ENCODE measurements at places on chromosomes 4 and X.
A peak's percentile ranks its signal among the peaks of the same experiment; 100 is the strongest.

DNA sequence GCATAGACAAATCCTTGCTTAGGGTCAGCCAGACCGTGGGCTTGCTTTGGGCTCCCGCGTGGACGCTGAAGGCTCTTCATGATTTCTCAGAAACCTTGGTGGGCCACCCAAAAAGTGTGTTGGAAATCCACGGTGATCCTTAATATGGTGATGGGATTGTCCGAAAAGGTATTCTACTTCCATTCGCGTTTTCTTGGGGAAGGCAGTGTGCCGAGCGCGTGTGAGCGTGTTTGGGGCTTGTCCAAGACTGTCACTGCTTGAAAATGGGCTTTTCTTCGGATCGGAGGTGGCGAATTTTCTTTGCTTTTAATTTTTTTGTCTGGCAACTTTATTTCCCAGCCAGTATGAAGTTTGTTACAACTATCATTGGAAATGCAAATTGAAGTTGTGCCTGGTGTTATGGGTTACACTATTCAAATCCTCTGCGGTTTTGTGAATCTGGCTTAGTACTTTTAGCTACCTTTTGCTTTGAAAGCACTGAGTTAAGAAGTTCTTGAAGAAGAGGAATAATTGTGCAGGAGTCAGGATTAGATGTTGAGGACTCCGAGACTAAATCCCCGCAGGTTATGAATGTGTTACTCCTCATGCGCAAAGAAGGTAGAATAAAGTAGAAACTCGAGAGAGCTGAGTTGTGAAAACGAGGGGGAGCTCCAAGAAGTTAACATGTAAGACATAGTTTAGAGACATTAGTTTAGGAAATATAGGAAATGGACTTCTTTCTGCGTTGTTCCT is 3.2 kb downstream of the SPRY1 start:
- peak; percentile 49 for DNase-seq

GRCh38 chr4:99394896-99395295 is 40.2 kb downstream of the ADH7 start:
- DNase-seq, result no peak

GRCh38 chr4:31620476-31620875 is 900.3 kb downstream of the PCDH7 start:
- no peak for DNase-seq

GRCh38 chr4:173520921-173521466 is 9.0 kb downstream of the HAND2 start:
- no peak for DNase-seq

DNA sequence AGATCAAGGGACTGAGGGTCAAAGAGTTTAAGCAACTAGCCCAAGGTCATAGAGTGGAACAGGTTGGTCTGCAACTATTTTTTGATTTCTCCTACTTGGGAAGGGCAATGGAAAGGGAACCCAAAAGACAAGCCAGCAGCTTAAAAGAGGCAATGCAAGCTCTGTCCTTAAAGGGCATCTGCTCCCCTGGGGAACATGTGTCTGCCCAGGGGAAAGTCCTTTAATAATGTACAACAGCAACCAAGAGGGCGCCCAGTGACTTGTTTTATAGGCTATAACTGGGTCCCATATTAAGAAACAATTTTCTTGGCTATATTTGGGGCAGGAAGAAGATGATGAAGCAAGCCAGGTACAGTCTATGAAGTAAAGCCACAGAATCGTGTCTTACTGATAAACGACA is 54.7 kb upstream of the RBM47 start:
- DNase-seq, result no peak

DNA sequence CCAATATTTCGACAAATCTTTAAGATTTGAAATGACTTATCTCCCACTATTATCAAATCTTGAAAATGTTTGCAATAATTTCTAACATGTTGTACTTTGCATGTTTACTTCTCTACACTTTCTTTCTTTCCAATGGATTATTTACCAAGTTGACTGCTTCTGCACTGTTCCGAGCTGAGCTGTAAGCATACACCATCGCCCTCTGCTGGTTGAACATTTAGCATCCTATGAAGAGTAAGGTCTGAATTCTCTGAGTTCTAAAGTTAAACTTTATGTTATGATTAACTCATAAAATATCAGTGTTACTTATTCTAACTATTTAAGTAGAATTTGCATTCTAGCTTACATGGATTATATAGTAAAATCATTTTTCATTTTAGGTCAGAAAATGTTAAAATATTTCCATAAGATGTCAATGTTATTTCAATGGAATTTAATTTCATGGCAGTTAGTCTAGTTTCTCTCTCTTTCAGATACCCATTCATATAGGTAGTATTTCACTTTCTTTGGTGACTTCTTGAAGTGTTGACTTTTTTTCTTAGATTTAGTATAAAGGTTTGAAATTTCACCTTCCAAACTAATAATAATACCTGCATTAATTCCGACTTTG is 137.4 kb downstream of the DKK2 start:
- no peak for DNase-seq

GRCh38 chrX:35680940-35681346 is 117.2 kb upstream of the MAGEB16 start:
- DNase-seq, result no peak

- DNase-seq, result peak; percentile 17
Observed at GRCh38 chr4:80265571-80266252, 752 bp upstream of the FGF5 start.

DNA sequence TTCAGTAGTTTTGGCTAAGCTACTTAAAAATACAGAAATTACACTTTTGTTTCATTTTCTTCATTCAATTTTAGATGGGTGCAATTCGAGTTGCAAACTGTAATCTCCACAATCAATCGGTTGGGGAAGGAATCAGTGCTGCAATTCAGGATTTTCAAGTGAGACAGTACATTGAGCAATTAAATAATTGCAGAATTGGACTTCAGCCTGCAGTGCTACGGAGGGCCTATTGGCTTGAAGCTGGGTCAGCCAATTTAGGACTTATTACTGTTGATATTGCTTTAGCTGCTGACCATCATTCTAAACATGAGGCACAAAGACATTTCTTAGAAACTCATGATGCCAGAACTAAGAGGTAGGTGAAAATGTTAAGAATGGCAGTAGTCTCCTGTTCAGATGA is 77.7 kb downstream of the BLTP1 start:
- no peak for DNase-seq

DNA sequence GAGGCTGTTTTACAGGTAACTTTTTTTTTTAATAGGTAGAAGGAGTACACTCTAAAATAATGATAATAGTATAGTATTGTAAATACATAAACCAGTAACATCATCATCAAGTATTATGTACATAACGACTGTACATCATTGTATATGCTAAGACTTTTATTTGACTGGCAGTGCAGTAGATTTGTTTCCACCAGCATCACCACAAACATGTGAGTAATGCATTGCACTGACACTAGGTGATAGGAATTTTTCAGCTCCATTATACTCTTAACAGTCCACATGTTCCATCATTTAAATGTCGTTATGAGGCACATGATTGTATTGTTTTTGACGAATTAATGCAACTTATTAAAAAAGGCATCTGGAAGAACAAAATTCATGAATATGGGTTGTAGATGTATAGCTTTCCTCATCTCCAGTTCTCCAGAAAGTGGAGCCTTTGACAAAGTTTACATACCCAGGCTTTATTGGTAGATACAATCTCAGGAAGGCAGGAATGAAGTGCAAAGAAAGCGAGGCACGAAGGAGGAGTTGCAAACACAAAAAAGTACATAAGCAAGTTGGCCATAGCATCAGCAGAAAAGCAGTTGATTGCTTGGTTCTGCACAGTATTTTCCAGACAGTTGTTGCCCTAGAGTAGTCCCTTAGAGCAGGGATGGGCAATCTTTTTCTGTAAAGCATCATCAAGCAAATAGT is 336.9 kb upstream of the NR3C2 start:
- no peak for DNase-seq

DNA sequence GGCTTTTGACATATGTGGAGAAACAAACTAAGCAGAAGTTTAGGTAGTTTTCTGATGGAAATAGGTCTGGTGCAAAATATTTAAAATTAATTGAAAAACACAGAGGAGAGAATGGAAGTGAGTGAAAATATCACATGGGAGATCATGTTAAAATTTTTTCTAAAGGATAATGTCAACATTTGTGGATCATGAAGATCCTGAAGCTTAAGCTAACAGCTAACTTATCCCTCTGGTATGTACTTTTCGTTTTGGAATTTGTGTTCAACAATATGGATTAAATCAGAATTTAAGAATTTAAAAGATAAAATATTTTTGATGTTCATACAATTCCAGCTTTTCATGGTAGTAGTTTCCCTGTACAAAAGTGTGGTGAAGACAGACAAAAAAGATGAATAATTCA is 572.8 kb upstream of the FAM241A start:
- DNase-seq, result no peak

DNA sequence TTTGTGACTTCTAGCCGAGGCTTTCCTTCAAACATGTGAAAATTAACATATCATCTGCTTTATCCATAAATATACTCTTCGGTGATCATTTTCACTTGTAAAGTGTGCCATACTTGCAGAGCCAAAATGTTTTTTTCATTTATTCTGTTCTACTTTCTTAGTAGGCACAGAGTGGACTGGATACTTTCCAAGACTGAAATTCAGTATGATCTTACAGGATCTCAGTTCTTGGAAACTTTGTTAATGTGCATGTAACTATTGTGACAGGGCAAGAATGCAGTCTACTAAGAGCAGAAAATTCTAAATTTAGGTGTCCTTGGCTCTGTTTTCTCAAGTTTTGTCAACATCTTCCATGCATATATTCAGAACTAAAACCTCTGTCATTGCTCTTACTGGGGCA is 284.9 kb downstream of the TEX13A start:
- DNase-seq, result no peak

GRCh38 chrX:82848111-82848510 is 660.0 kb upstream of the POU3F4 start:
- DNase-seq, result no peak

DNA sequence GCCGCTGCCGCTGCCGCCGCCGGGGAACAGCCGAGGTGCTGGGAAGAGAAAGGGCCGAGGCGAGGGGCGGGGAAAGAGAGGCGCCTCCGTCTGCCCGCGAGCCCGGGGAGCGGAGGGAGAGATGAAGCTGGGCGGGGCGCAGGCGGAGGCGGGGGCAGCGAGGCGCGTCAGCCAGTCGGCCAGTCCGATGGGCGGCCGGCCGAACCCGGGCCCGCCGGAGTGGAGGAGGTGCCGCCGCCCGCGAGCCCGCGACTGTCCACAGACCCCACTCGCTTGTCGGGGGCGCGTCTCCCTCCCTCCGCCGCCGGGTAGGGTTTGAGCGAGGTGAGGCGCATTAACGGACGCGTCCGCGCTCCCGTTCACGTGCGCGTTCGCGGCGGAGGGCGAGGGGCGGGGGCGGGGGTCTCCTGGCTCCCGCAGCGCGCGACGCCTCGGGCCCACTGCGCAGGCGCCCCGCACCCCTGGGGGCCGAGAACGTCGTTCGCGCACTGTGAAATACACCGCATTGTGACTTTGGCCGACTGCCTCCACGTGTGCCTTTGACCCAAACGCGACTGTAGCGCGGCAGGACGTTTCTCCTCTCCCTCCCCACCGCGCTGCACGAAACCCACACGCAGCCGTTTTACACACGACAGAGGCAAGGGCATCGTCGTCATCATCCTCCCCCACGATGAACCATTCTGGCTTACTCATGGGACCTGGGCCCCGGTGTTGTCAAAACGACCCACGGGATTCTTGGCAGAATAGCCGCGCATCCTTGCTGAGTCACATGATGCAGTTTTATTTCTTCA is at the start of gene NUDT11:
Gene NUDT11, minus strand, starts transcription at position 92 of the 791 bp plus-strand sequence. CDS start 148 bp downstream, outside the sequence.
- DNase-seq, result peak; percentile 78

DNA sequence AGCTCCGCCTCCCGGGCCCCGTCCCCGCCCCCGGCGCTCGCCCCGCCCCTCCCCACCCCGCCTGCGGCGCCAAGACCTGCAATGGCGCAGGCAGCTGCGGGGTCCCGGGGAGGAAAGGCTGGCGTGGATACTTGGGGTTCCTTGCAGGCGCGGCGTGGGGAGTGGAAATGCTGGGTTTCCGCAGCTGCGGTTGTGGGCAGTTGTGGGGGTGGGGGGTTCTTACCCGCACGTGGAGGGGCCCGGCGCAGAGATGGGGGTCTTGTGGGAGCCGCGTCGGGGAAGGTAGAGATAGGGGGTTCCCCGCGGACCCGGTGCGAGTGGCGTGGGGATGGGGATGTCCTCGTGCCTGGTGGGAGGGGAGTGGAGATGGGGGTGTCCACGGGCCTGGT is 680 bp upstream of the ASMTL start:
- DNase-seq, result no peak

DNA sequence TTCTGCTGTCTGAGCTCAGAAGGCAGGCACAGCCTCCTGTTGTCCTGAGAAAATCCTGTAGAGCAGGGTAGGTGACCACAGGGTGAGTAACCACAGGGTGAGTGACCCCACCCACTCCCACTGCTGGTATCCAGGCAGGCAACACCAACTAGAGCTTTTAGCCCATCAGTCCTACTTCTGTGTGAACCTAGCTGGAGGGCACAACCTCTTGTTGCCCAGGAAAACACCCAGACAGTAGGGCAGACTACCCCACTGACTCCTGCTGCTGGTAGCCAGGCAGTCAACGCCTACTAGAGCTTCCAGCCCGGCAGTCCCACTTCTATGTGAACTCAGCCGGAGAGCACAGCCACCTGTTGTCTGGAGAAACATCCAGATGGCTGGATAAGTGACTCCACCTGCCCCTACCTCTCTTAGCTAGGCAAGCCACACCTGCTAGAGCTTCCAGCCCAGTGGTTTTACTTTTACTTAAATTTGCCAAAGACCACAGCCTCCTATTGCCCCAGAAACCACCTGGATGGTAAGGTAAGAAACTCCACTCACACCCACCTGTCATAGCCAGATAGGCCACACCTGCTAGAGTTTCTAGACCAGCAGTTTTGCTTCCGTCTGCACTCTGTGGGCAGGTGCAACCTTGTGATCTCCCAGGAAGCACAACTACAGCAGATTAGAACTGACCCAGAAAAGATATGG is 371.6 kb downstream of the INPP4B start:
- DNase-seq, result peak; percentile 24

- DNase-seq, result no peak
Observed at GRCh38 chr4:33518856-33519255, 2725.5 kb downstream of the ARAP2 start.

DNA sequence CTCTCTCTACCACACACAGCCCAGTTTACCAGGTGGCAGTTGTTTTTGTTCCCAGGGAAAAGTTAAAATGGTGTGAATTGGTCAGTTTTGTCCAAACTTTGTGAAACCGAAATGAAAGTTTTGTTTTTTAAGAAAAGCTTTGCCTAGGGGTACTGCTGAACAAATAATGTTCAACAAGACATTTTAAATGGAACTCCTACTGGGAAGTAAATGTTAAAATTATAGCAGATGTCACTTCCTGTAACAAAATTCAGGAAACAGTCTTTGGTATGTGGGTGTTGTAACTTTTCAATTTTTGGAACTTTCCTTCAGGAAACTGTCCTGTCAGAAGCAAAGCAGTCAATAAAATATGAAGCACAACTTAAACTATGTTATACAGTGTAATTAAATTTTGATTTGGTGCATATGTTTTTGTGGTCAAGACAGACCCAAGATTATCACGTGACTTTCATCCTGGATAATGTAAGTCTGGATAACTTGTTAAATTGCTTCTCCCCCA is 79.5 kb downstream of the AFF1 start:
- no peak for DNase-seq

DNA sequence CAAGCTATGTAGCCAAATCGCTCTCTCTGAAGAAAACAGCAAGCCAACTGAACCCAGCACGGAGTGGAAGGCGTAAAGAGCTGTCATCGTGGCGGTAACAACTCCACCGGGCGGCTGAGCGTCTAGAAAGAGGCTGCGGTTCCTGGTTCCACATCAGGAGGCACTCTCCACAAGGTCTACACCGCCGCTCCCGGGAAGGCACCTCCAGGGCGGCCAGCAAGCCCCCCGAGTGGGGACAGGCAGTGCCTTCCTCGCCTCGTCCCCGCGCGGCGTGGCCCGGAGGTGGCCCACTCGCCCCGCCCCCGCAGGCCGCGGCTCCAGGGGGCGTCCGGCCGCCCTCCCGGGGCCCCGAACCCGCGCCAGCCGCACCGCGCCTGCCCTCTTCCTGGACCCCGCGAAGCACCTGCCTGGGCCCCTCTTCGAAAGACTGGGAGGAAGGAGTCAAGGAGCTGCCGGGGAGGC is 755 bp downstream of the KLHL8 start:
- DNase-seq, result peak; percentile 40

Data from NCI-H1092 treated with DMSO at 0.1 percent for 48 hours (cell line).